ENCODE measurements at places on chromosomes 12 and 14. TPM values are rescaled to one million over a fixed set of nuclear protein-coding genes. Genes with fewer than 3 reads are reported as not detected.

The CLBA1 gene
- 5.3 TPM for total RNA-seq

The CMA1 gene
- not detected for total RNA-seq

The MIP gene
- not detected for total RNA-seq

The FSCB gene
- not detected for total RNA-seq

The FAIM2 gene
- total RNA-seq = 0.12 TPM

The OR4K13 gene
- total RNA-seq = not detected

The ZC3H10 gene
- 8.7 TPM for total RNA-seq

The PROX2 gene
- not detected for total RNA-seq

The SNRNP35 gene
- 27.9 TPM for total RNA-seq

The KERA gene
- total RNA-seq = not detected

The RNU4-1 gene
- 7,155 TPM for total RNA-seq

The PMCH gene
- total RNA-seq = 1.8 TPM

The GPN3 gene
- 25.0 TPM for total RNA-seq

The ITGB7 gene
- total RNA-seq = not detected

The HOXC9 gene
- total RNA-seq = 0.40 TPM

The EFS gene
- not detected for total RNA-seq

The LRRC9 gene
- total RNA-seq = not detected

The ASB2 gene
- not detected for total RNA-seq

The WNT1 gene
- total RNA-seq = not detected

The TRPV4 gene
- total RNA-seq = 12.3 TPM

The POTEG gene
- total RNA-seq = not detected

The BIN2 gene
- total RNA-seq = not detected

The KCNK13 gene
- not detected for total RNA-seq

The TGM1 gene
- total RNA-seq = 3.9 TPM

The ZNF641 gene
- total RNA-seq = 5.0 TPM

The P2RX7 gene
- total RNA-seq = 5.1 TPM

The TDRD9 gene
- 0.83 TPM for total RNA-seq

The LRRC10 gene
- not detected for total RNA-seq

The MYO1H gene
- not detected for total RNA-seq

The RIMBP2 gene
- not detected for total RNA-seq

The ASCL1 gene
- not detected for total RNA-seq

The STAC3 gene
- total RNA-seq = 1.0 TPM

The GYS2 gene
- not detected for total RNA-seq

The ZNF10 gene
- total RNA-seq = 5.8 TPM

The VCPKMT gene
- 6.9 TPM for total RNA-seq

The SLC6A12 gene
- total RNA-seq = not detected

The NFE2 gene
- not detected for total RNA-seq

The ANO2 gene
- total RNA-seq = 51.6 TPM

The RIN3 gene
- total RNA-seq = 20.8 TPM

The MYO1A gene
- not detected for total RNA-seq

The HOXC13 gene
- total RNA-seq = not detected

The ERO1A gene
- 76.8 TPM for total RNA-seq

The RND1 gene
- total RNA-seq = 4.0 TPM

The PLEKHH1 gene
- 0.35 TPM for total RNA-seq

The TMEM229B gene
- not detected for total RNA-seq

The CPNE6 gene
- not detected for total RNA-seq

The TCTN2 gene
- total RNA-seq = 11.2 TPM

The FAM181A gene
- not detected for total RNA-seq

The MAP1LC3B2 gene
- total RNA-seq = not detected

The NTN4 gene
- total RNA-seq = 105 TPM

The BMAL2 gene
- total RNA-seq = 33.3 TPM

The VTI1B gene
- 79.4 TPM for total RNA-seq

The IRAK3 gene
- total RNA-seq = 7.4 TPM
